Activated CD8-positive, alpha-beta memory T cell treated with anti-CD3 and anti-CD28 coated beads, Interleukin-2, amount 10 ng/mL, durations not matched to agents 7 days and 5 days (primary cell): ENCODE measurements at places on chromosomes 1 and 21.

DNA sequence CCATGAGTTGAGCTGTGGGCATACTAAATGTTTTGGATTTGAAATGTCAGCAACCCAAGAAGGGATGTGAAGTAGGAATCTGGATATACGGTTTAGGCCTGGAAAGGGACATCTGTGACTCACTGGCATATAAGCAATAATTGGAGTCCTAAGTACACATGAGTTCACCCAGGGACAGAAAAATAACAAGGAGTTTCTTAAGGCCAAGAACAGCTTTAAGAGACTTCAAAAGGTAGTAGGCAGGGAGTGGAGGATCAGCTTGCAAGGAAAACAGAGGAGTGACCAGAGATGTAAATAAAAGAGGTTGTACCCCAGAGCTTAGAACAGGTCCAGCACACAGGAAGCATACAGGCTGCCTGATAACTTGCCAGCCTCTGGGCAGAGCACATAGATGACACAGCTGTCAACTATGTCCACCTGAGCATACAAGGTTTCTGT lies 28.1 kb downstream of the TMEM50B start:
- no peak for DNase-seq
- no peaks in the 10 kb centered on the region for H3K4me1 ChIP-seq
- no peaks in the 10 kb centered on the region for H3K27me3 ChIP-seq
- H3K36me3 ChIP-seq: peaks cover 15% of the 10 kb centered on the region
- H3K27ac ChIP-seq: no peak overlapping the region

DNA sequence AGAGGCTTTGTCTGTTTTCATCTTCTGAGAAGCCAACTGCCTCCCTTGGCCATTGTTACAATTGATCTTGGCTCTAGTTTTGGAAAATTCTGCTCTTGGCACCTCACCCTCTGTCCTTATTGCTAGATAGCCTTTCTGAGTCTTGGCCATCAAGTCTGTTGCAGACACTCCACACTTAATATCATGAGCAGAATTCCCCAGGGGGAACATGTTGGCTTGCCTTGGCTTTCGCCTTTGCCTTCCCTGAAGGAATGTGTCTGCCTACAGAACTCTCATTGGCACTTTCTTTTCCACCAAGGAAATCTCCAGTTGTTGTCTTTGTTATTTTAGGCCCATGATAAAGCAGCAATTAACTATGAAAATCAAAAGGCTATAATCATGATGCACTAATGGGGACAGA lies 42.7 kb upstream of the LDLRAP1 start:
- no peak overlapping the region for H3K4me3 ChIP-seq
- H3K27me3 ChIP-seq: no peaks in the 10 kb centered on the region
- peaks cover 4% of the 10 kb centered on the region for H3K36me3 ChIP-seq
- no peak overlapping the region for H3K27ac ChIP-seq
- DNase-seq: no peak

- no peak overlapping the region for H3K4me3 ChIP-seq
- no peak overlapping the region for H3K27ac ChIP-seq
- no peaks in the 10 kb centered on the region for H3K4me1 ChIP-seq
- no peaks in the 10 kb centered on the region for H3K36me3 ChIP-seq
- DNase-seq: no peak
- H3K27me3 ChIP-seq: no peaks in the 10 kb centered on the region
Observed at GRCh38 chr1:103948526-103948925, 198.8 kb downstream of the AMY1C start.

DNA sequence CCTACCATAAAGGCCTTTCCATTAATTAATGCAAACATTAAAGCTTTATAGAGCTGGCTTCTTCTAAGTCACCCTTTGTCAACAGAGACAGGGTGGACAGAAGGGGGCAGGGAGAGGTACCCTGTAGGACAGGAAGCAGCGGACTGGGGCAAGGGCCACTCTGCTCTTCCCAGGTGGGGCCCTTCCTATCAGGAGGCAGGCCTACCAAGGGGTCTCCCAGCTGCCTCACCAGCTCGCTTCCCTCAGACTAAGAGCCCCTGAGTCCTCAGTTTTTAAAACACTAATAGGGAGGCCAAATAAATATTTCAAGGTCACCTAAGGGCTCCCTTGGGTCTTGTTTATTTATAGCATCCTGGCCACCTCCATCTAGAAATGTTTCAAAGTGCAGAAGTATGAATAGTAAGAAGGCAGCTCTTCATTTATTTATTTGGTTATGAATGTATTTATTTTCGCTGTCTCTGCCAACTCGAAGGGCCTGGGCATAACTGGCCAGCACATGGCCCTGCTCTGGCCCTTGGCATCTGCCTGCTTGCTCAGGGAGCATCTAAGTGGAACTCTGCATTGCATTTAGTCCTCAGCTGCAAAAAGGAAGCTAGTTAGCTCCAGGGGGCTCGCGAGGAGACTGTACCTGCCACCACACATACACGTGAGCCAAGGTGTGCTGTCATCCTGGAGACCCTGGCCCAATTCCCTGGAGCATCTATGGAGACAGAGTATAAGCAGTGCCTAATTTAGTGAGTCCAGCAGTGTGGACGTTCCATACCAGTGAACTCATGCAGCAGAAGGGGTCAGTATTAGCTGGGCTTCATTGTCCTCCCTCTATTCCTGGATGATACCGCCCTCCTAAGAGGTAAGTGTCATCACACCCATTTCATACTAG lies 395.1 kb upstream of the VAMP3 start:
- H3K27ac ChIP-seq: no peak overlapping the region
- H3K4me1 ChIP-seq: no peaks in the 10 kb centered on the region
- H3K27me3 ChIP-seq: peaks cover 8% of the 10 kb centered on the region
- H3K36me3 ChIP-seq: no peaks in the 10 kb centered on the region

- H3K27ac ChIP-seq: no peak overlapping the region
- H3K4me1 ChIP-seq: no peaks in the 10 kb centered on the region
- peaks cover 4% of the 10 kb centered on the region for H3K27me3 ChIP-seq
Observed at GRCh38 chr1:18010945-18011344, 96.7 kb upstream of the IGSF21 start.
